ENCODE measurements at places on chromosomes 11 and 22. TPM values are rescaled to one million over a fixed set of nuclear protein-coding genes. Genes with fewer than 3 reads are reported as not detected.

GRCh38 chr11:120090411-120090810 is 47.5 kb downstream of the TRIM29 start:
- no peak for DNase-seq

GRCh38 chr22:39363751-39364515 is 14.1 kb downstream of the SYNGR1 start:
- peak; percentile 54 for DNase-seq

Gene MEI1
- not detected for total RNA-seq

DNA sequence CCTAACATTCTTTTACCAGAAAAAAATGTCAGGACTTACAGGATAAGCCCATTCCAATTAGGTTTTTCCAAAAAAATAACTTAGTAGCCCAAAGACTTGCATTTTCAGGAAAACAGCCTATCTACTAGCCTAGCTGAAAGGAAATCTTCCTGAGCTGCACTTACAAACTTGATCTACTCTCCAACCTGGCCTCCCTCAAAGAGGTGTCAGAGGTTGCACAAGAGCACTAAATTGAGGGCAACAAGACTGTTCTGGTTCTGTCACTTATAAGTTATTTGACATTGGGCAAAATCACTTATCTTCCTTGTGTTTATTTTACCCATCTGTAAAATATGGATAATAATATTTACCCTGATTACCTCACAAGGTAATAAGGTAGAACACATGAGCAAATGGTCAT is 7.9 kb upstream of the SOX6 start:
- no peak for DNase-seq

Gene CHKB
- 42.1 TPM for total RNA-seq

Gene DSCAML1
- 0.59 TPM for total RNA-seq

GRCh38 chr22:27153386-27153785 is 496.0 kb downstream of the MIAT start:
- DNase-seq = no peak

- DNase-seq = no peak
These were observed 94.5 kb downstream of the CADM1 start for GRCh38 chr11:115409691-115410220.
